ENCODE measurements at places on chromosomes 1 and 21.

- no peak for DNase-seq
Observed at GRCh38 chr1:116916002-116916401, 6.3 kb downstream of the PTGFRN start.

- no peak for DNase-seq
Observed at GRCh38 chr21:24899138-24899537, 708.1 kb downstream of the MRPL39 start.

- peak; percentile 56 for DNase-seq
Observed at GRCh38 chr1:58586271-58586670, 9.2 kb upstream of the TACSTD2 start.

- peak; percentile 28 for DNase-seq
Observed at GRCh38 chr1:19757641-19758040, 42.1 kb downstream of the TMCO4 start.

- DNase-seq, result peak; percentile 88
Observed at GRCh38 chr1:203480525-203481084, 5.0 kb downstream of the PRELP start.

GRCh38 chr1:35883635-35884101 lies 659 bp downstream of the AGO1 start:
- DNase-seq, result peak; percentile 35

DNA sequence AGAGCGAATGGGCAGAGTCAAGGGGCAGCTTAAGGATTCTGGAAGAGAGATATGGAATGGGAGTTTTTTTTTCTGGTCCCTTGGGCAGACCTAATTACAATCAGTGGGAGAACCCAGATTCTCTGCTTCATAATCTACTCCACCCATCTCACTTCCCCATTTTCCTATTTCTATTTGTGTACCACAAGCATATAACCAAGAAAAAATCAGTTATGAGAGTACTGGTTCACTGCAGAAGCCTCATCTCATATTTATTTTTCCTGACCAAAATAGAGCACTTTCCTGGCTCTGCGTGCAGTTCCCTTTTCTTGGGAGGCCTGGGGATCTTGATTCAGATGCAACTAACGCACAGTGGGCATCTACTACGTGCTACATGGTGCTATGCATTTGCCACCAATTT lies 82.2 kb upstream of the SLFNL1 start:
- no peak for DNase-seq

GRCh38 chr1:219876798-219877209 lies 51.6 kb downstream of the SLC30A10 start:
- peak; percentile 37 for DNase-seq

GRCh38 chr1:2337081-2337480 lies 54.3 kb downstream of the MORN1 start:
- DNase-seq, result no peak

GRCh38 chr1:8016210-8016894 lies 9.8 kb downstream of the ERRFI1 start:
- peak; percentile 49 for DNase-seq

GRCh38 chr1:43039228-43040055 lies 80.8 kb upstream of the SLC2A1 start:
- DNase-seq, result no peak

GRCh38 chr1:32066489-32066873 lies 6.3 kb upstream of the TMEM39B start:
- DNase-seq, result peak; percentile 62

DNA sequence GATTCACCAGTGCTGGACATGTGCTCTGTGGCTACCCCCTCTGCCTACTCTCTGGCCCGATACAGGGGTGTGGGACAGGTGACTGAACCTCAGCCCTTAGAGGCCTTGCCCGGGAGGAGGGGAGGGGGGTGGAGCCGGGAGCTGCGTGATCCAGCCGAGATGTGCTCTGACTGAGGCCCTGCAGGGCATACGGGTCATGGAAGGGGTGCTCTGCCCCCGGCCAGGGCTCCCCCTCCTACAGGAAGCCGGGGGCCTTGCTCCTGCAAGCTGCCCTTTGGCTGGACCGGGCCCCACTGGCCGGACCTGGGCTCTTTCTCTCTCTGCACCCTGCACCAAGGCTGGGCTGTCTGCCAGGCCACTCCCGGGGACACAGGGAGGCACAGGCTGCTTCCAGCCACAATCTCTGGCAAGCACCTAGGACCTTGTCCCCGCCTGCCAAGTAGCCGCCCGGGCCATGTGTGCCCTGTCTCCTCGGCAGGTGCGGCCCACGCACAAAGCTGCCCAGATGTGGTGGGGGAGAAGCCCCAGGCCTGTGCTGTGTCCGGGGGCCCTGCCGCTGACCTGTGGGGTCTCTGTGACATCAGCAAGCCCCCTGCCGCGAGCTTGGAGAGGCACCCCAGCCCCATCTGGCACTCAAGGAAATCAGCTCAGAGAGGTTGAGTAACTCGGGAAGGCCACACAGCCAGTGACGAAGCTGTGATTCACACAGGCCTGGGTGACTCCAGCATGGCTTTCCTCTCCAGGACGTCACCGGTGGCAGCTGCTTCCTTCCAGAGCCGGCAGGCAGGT lies 1.5 kb downstream of the SCNN1D start:
- peak; percentile 88 for DNase-seq

- peak; percentile 80 for DNase-seq
Observed at GRCh38 chr21:26835027-26835713, 10.0 kb downstream of the ADAMTS1 start.

DNA sequence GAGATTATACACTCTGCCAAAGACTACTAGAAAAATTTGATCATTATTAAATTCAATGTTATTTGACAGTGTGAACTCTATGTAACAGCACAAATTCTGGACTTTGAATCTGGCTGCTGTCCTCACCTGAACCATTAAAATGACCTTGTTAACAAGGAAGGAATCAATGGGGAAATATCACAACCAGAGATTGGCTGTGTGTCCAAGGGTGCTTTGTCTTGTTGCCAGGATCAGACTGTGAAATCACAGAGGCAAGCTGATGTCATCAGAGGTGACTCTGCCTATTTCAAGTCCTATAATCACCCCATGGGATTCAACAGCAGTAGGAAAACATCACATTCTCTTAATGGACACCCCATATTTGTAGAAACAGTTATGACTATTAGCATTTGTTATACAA lies 46.8 kb downstream of the ADAMTS5 start:
- DNase-seq, result no peak

- DNase-seq, result no peak
Observed at GRCh38 chr1:3547055-3548005, 64.0 kb downstream of the MEGF6 start.

DNA sequence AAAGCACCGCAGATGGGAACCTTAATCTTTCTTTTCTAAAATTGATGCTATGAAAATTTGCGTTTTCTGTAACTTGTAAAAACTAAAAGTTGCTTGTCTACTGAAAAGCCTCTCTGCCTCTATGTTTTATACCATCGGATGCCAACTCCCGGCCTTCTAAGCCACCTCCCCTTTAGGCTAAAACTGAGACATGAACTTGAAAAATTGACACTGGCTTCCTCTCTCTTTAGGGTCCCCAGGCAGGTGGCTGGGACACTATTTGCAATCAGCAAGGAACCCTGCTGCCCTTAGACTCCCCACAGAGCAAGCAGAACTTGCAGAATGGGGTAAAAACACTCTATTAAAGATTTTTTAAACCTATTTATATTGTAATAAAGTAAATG lies 151.1 kb upstream of the CAMK1G start:
- no peak for DNase-seq

DNA sequence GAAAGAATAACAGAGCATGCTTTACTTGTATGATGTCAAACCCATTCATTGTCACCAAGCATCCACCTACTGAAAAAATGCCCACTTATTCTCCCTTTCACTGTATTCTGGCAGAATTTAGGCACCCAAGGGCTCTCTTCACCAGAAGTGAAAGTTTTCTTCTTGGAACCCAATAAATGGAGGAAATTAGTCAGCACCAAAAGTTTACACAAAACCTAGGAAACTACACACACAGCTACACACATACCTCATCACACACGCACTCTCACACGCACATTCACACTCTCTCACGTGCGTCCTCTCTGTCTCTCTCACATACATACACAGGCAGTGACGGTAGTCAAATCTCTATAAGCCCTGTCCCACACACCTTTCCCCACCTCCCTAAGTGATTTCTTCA lies 37.6 kb downstream of the MCOLN2 start:
- no peak for DNase-seq

GRCh38 chr1:164969253-164969652 lies 387.3 kb downstream of the LMX1A start:
- no peak for DNase-seq

- no peak for DNase-seq
Observed at GRCh38 chr1:175599212-175599705, 144.1 kb downstream of the TNR start.

DNA sequence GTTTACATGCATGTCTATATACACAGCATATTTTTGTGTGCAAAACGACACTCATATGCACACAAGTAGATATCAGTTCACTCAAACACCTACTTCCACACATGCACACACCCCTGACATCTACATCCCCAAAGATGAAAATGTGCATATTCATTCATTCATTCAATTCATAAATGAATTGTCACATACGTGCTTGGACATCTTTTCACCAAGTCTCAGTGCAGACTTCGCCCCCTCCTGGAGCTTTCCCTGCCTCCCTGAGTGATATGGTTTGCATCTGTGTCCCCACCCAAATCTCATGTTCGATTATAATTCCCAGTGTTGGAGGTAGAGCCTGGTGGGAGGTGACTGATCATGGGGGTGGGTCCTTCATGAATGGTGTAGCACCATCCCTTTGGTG lies 53.1 kb downstream of the CAMK2N1 start:
- no peak for DNase-seq

DNA sequence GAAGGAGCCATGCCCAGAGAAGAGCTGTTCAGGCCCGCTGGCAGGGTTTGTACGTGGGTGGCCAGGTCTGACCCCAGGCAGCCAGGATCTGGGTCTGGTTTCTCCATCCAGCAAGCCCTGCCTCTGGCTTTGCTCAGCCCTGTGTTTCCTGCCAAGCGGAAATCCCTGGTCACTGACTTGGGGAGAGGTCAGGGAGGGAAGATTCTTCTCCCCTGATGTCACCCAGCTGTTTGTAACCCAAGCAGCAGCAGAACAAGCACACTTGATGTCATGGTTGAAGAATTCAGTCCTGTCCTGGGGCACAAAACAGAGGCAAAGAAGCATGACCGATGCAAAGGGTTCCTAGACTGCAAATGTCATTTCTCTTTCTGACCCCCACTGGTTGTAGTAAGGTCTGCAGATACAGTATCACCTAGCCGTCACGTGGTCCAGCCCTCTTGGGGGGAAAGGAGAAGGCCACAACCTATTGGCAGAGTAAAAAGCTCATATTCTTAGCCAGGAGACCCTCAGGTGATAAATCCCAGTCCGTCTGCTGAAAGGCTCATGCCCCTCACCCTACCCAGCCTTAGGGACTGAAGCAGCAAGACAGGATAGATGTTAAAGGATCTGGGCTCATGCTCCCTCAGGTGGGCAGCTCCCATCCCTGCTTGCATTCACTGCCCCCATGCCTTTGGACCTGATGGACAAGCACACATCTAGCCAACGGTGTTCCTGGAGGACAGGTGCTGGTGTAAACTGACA lies 120.9 kb downstream of the SYT2 start:
- peak; percentile 99 for DNase-seq

GRCh38 chr1:1605034-1605591 lies 5.2 kb upstream of the FNDC10 start:
- no peak for DNase-seq

- no peak for DNase-seq
Observed at GRCh38 chr21:21767276-21767675, 769.1 kb downstream of the NCAM2 start.

DNA sequence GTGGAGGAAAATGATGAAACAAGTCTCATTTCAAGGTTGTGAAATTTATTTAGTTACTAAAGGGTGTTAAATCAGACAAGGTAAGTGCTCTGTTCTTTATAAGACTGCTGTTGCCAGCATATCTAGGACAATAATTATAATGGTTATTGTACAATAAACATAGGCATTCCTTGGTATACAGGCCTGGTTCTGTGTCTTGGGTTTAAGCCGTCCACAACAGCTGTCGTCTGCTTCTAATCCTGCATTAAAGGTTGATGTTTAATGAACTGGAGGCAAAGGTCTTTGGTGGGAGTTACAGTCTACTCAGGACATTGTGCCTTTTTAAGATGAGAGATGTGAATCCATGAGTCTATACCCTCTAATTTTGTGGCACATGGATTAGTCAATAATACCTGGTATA lies 23.4 kb upstream of the FMO4 start:
- DNase-seq, result no peak

- DNase-seq, result no peak
Observed at GRCh38 chr1:162985816-162986435, 83.2 kb upstream of the RGS4 start.

- no peak for DNase-seq
Observed at GRCh38 chr1:245353411-245353810, 198.6 kb downstream of the KIF26B start.

- DNase-seq, result no peak
Observed at GRCh38 chr1:64701886-64702285, 43.0 kb upstream of the RAVER2 start.

DNA sequence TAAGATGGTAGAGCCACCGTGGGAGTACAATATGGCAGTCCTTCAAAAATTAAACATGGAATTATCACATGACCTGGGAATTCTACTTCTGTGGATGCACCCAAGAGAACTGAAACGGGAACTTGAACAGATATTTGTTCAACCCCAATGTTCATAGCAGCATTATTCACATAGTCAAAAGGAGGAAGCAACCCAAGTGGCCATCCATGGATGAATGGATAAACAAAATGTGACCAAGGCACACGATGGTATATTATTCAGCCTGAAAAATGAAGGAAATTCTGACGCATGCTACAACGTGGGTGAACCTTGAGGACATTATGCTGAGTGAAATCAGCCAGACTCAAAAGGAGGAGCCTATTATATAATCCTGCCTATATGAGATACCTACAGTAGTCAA lies 22.8 kb upstream of the LAPTM5 start:
- DNase-seq, result no peak

DNA sequence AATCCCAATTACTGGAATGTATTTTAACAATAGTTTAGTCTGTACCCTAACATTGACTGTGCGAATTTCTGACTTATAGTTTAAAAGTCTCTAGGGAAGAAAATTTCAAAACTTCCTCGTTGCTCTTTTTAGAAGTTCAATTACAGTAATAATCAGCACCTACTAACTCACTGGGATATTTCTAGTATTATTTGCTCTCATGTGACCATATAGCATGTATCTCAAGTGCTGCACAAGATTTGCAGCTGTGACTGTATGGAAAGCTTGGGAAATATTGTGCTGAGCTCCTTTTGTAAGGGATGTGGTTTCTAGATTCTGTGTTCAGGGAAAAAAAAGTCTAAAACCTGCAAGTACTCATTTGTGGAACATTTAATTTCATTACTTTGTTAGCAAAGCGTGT lies 153.1 kb downstream of the ST6GALNAC3 start:
- no peak for DNase-seq

DNA sequence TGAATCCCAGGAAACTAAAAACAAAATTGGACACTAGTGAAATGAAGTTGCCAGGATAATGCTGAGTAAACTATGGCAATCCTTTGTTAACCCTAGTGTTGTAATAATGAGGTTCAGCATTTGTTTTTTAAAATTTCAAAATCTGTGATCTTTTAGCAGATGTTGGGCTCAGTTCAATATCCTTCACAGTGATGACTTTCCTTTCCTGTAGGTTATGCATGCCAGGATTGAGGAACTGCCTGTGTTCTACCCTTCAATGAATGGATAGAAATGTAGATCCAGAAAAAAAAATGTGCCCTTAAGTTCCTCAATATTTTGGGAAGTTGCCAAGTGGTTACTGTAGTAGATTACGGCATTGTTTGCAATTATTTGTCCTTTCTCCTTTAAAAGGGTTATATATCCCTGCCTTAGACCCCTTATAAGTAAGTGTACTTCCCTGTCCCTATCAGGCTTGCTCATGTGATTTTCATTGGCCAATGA lies 35.5 kb upstream of the IRF2BP2 start:
- no peak for DNase-seq

GRCh38 chr1:42379794-42380585 lies 602 bp upstream of the RIMKLA start:
- DNase-seq, result peak; percentile 40

Data from ELR (cell line).